D341Med (cell line): ENCODE measurements at places on chromosomes 6 and 20.

- DNase-seq: no peak
Observed at GRCh38 chr20:50932016-50932485, 814 bp upstream of the ADNP start.

- DNase-seq: no peak
Observed at GRCh38 chr6:154894902-154895301, 100.2 kb upstream of the TIAM2 start.

DNA sequence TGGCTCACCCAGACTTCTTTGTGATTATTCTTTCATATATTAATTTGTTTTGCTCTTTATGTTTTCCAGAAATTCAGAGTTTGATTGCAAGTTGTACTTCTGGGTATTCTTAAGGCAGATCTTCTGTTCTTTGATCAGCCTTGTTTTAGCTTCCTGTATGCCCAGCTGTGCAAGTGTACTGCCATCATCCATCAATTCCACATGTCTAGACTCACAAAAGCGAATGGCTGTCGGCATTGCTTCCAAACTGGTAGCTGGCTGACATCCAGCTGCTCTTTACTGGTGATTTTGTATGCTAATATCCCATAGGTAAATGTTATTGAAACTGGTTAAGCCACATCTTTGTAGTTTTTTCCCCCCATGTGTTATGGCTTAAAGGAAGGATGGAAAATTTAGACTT lies 1084.8 kb upstream of the CITED2 start:
- DNase-seq: no peak

GRCh38 chr6:157585274-157586087 lies 204.5 kb downstream of the ZDHHC14 start:
- no peak for DNase-seq

DNA sequence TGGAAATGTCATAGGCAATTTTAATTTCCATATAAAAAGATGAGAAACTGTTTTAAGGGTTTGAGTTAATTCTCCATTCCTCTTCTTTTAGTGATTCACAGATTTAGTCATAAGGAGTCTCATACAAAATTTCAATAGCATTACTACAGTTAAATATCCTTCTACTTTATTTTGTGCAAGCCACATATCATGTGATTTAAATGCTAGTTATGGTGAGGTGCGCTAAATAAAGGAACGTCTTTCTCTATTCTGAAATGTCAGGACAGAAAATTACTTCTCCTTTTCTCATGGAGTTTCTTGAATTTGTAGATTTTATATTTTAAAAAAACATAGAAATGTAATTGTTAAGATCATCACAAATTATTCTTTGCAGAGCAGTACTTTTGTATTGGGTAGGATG lies 50.0 kb upstream of the SUPT3H start:
- DNase-seq: no peak

DNA sequence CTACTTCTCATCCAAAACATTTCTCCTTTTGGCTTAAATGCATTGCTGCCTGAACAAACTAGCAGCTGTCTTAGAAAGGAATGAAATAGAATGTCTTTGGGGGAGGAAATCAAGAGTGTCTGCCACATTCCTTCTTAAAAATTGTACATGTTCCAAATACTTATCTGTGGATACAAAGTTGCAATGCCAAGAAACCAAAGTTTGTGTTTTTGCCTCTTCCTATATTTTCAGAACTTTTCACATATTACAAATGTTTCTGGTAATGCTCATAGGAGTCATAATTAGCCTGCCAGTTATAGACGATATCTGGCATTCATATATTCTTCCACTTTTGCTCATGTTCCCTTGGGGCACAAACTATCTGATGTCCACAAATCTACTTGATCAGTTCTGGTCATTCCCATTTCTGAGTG lies 165.5 kb upstream of the BMP5 start:
- DNase-seq: no peak

- no peak for DNase-seq
Observed at GRCh38 chr6:92362404-92362803, 1057.0 kb downstream of the EPHA7 start.

GRCh38 chr6:166632731-166633130 lies 5.7 kb upstream of the RPS6KA2 start:
- DNase-seq: no peak

DNA sequence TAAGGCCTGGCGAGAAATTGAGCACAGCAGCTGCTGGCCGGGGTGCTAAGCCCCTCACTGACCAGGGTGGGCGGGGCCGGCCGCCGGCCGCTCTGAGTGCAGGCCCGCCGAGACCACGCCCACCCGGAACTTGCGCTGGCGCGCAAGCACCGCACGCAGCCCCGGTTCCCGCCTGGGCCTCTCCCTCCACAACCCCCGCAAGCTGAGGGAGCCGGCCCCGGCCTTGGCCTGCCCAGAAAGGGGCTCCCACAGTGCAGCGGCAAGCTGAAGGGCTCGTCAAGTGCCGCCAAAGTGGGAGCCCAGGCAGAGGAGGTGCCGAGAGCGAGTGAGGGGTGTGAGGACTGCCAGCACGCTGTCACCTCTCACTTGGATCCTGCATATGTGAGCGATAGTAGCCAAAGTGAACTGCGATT lies 251.2 kb downstream of the GJA1 start:
- DNase-seq: no peak

GRCh38 chr6:75118925-75119515 lies 86.8 kb downstream of the COL12A1 start:
- no peak for DNase-seq

DNA sequence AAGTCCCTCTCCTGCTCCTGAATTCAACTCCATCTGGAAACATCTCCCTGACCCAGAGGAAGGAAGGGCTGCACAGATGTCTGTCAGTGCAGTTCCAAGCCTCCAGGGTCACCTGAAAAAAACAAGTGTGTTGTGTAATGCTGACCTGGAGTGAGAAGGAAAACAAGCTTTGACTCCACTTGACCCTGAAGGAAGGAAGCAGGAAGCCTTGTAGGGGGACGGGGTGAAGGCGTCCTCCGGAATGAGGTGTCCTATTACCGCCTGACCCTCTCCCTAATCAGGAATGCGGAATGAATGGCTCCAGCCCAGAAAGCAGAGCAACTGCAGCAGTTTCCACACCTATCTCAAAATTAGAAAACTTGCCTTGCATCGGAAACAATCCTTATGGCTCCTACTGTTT lies 13.9 kb upstream of the ADGRF5 start:
- no peak for DNase-seq

DNA sequence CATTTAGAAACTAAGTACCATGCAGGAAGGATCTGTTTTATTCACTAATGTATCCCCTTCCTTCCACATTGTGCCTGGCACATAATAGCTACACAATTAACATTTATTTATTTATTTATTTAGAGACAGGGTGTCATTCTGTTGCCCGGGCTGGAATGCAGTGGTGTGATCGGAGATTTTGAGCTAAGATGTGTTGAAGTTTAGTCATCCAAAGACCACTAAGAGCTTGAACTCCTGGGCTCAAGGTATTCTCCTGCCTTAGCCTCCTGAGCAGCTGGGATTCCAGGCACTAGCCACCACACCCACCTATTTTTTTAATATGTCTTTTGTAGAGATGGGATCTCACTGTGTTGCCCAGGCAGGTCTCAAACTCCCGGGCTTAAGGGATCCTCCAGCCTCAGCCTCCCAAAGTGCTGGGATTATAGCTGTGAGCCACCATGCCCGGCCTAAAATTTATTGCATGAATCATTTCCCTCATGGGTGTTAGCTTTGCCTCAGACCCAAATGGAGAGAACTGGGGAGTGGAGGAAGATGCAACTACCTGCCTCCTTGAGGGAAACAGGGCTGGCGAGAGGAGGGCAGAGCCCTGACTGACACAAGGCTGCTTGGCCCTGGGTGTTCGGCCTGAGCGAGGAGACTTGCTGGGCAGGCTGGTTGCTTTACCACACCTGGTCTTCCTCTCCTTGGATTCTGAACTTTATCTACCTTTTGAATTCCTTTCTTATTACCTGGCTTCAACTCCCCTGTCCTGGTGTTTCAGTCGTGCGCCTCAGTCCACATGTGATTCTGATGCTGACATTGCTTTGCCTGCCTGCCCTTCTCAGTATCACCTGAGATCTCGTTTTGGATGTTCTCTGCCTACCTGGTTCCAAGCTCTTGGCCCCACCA lies 1.7 kb upstream of the DYNLT1 start:
- no peak for DNase-seq

DNA sequence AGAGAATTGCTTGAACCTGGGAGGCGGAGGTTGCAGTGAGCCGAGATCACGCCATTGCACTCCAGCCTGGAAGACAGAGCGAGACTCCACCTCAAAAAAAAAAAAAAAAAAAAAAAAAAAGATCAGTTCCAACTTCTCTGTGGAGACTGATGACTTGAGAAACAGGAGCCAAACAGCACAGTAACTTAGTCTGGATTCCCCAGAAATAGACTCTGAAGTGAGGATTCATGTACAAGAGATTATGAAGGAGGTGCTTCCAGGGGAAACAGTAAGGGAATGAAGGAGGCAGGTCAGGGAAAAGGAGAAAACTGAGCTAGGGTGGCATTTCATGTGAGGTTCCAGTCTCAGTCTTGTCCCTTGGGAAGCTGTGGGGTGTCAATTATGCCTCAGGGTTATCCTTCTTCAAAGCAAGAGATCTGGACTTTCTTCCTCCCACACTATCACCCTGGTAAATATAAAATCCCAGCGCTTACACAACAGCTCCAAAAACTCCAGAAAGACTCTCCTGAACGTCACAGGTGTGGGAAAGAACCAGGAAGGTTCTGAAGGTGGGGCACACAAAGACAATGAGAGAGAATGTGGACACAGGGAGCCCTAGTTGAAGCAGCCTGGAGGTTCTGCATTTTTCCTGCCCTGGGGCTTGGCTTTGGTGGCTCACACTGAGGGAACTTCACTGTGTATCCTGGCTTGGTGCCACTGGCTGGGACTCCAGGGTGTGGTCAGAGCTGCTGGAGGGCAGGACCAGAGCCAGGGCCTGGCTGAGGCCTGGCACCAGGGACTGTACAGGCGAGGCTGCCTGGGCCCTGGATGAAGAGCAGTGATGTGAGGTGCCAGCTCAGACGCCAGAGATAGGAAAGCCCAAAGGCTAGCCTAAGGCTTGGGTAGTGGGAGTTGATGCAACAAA lies 46.8 kb downstream of the PCNA start:
- DNase-seq: no peak

GRCh38 chr6:25137916-25138232 lies 141.3 kb upstream of the CARMIL1 start:
- DNase-seq: no peak

DNA sequence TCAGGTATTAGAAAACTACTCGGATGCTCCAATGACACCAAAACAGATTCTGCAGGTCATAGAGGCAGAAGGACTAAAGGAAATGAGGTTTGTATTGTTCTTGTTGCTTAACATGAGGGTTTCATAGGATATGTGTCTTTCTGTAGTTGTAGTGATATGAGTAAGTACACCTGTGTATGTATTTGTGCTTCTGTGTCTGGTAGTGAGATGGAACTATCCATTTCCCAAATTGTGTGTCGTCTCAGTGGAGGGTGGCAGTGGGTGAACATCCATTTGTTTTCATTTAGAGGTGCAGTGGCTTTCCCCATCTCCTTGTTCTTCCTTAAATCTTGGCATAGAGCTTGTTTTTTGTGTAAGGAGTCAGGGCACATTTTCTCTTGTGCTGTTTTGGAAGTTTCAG lies 8.2 kb downstream of the ASXL1 start:
- no peak for DNase-seq

DNA sequence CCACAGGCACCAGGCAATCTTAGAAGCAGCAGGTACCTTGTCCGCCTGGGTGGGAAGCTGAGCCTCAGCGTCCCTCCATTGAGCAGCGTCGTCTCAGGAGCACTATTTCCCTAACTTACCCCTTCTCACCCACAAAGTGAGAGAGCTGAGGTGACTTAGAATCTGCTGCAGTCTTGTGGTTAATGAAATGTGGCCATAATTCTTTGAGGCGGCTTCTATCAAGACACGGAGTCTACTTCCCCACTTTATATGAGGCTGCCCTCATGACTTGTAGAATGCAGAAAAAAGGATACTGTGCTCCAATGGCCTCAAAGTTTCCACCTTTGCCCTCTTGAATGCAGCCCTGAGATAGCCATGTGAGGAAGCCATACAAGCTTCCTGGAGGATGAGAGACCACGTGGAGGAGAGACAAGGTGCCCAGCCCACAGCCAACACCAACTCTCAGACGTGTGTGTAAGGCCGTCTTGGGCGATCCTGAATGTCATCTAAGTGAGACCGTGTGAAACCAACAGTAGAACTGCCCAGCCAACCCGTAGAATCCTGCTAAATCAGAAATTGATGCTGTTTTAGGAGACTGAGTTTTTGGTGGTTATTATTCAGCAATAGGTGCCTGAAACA lies 9.1 kb upstream of the TAGAP start:
- no peak for DNase-seq

- DNase-seq: peak; percentile 17
Observed at GRCh38 chr6:3610921-3611320, 140.6 kb downstream of the PXDC1 start.

GRCh38 chr6:15305909-15306308 lies 60.0 kb downstream of the JARID2 start:
- DNase-seq: no peak

DNA sequence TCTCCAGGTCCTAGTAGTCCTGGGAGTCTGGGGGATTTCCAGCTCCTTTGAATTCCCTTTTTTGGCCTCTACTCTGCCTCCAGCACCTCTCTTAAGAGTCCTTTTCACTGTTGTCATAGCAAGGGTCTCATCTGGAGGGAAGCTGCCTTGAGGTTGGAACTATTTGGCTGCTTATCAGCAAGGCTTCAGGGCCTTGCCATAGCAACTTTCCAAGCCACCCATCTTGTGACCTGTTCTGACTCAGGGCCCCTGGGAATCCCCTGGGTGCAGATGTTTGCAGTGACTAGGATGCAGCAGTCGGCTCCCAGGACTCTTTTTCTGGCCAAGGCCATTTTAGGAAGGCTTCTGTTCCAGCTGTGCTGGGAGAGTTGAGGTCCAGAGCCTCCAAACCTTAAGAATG lies 12.4 kb downstream of the PKIG start:
- DNase-seq: no peak

- DNase-seq: no peak
Observed at GRCh38 chr6:72720464-72720863, 98.6 kb downstream of the KCNQ5 start.

- DNase-seq: no peak
Observed at GRCh38 chr6:149077208-149077607, 240.3 kb upstream of the TAB2 start.

DNA sequence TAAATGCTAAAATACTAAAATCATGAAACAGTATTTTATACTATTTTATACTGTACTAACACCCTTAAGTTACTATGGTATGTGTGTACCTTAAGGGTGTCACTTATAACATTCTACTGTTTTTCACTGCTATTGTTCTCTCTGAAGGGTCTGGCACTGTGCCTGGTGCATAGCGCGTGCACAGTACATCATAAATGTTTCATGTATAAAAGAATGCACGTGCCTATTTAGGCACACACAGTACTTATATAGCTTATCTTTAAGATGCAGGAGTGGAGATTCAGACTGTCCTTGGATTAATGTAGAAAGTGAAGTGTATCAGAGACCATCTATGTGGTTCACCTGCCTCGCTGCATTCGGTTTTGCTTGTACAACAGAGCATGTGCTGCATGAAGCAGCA lies 64.0 kb upstream of the SGK1 start:
- no peak for DNase-seq
